ENCODE measurements at places on chromosomes 2 and 18.

- DNase-seq = no peak
These were observed 110.2 kb downstream of the CABLES1 start for GRCh38 chr18:23245461-23245860.

GRCh38 chr2:37459095-37459981 is 114.9 kb downstream of the QPCT start:
- no peak for DNase-seq

DNA sequence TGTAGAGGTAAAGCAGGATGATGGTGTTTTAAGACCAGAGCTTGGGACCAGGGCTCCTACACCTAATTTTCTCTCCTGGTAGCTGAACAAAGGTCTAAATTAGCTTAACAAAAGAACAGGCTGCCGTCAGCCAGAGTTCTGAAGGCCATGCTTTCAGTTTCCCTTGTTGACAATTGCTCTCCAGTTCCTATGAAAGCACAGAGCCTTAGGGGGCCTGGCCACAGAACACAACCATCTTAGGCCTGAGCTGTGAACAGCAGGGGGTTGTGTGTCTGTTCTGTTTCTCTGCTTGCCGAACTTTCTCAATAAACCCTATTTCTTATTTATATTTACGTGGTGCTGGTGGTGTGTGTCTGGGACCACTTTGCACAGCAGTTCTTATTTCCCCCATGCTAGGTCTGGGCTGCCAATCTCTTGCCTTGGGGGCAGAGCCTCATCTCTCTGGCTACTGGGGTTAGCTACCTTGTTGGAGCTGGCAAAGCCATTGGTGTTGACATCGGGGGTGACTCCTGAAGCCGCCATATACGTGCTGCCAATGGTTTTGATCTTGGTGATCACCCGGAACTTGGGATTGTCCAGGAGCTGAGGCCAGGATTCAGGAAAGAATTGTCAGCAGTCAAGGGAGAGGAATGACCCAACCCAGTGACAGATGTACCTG is 29.0 kb downstream of the CENPO start:
- no peak for DNase-seq

- DNase-seq = no peak
These were observed at the start of gene DHRS9 for GRCh38 chr2:169069341-169069740. TSS of gene DHRS9 (plus strand) at chr2:169069563. CDS start at chr2:169081582, 12,019 bp downstream.

DNA sequence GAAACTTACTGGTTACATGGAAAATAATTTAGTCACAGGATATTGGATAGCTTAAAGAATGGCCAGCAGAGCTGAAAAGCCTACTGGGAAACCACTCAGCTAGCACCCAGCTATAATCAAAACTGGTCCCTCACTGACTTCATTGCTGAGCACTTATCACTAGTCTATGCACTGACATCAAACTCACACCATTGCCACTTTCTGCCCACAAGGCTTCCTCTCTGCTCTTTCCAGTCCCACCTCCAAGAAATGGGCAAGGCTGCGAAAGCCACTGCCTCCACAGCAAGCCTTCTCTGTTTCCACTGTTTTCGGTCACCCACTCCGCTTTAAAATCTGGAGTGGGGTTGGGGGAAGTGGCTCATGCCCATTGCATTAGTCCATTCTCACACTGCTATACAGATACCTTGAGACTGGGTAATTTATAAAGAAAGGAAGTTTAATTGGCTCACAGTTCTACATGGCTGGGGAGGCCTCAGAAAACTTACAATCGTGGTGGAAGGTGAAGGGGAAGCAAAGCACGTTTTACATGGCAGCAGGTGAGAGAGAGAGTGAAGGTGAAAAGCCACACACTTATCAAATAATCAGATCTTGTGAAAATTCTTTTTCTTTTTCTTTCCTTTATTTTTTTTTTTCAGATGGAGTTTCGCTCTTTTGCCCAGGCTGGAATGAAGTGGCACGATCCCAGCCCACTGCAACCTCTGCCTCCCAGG is 77.0 kb upstream of the CERS6 start:
- no peak for DNase-seq

- DNase-seq = no peak
These were observed 15.0 kb downstream of the RND3 start for GRCh38 chr2:150472511-150472899.

Data from stimulated activated CD4-positive, alpha-beta T cell treated with anti-CD3 and anti-CD28 coated beads, TNF-alpha, amount 100 ng/mL, for 1 hour (primary cell).